ENCODE measurements at places on chromosomes 4 and X.

DNA sequence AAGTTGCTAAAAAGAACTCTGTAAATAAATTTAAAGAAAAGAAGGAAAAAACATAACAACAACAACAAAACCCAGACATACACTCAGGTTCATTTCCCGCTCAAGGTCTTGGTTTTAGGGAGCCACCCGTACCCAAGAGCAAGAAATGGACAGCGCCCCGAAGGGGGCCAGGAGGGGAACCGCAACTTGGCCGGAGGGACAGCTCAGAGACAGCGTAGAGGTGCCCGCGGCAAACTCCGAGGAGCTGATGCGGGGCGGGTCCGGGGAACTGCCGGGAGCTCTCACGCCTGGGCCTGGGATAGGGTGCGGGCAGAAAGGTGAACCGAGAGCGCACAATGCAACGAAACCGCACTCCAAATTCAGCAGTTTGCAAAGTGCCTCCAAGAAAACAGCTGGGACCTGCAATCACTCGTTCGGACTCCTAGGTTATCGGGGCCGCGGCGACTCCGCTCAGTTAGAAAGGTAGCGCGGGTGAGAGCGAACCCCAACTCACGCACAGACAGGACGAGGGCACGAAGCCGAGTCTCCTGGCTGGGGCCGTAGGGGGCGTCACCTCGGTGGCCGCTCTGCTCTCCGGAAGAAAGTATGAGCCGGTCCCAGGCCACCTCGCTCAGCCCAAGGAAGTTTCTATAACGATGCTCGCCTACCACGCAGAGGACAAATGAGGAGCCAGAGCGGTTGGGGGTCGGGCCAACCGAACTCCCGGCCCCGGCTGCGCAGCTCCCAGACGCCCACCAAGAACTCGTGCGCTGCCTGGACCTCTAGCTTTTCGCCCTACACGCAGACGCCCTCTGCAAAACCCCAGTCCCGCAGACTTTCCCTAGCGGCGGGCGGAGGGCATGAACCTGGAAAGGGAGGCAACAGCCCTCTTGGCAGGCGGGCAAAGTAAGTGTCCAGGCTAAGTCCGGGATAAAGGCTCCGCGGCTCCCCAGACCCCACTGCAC, 1.4 kb downstream of the NDNF start:
- DNase-seq: no peak

GRCh38 chr4:184816962-184817361, 8.8 kb downstream of the ACSL1 start:
- DNase-seq: no peak

DNA sequence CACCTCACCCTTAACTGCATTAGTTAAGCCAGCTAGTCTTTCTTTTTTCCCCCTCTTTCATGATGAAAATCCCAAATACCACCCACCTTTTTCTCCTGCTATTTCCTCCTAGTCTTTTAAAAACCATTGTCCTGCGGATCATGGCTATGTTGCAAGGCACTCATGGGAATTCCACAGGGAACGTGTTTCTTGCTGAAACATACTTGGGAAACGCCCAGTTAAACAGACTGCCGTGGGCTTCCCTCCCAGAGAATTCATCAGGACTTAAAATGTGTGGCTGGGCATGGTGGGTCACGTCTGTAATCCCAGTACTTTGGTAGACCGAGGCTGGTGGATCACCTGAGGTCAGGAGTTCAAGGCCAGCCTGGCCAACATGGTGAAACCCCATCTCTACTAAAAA, 32.2 kb downstream of the XG start:
- no peak for DNase-seq

GRCh38 chr4:184994010-184994622, 24.2 kb upstream of the HELT start:
- no peak for DNase-seq

DNA sequence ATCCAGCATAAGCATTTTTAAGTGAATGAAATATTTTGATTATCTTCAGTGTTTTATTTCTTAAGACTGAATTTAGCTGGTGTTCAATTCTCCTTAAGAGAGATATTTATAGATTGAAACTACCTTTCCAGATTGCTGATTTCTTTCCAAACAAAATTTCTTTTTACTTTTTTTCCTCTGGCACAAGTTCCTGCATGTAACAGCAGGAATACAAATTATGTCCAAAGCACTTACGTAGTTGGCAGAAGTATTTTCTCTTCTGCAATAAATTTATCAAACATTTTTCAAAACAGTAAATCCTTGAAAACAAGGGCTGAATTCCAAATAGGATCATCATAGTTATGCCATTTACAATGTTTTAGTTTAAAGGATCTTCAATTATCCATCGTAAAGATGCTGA, 412.6 kb downstream of the IQCM start:
- DNase-seq: no peak

DNA sequence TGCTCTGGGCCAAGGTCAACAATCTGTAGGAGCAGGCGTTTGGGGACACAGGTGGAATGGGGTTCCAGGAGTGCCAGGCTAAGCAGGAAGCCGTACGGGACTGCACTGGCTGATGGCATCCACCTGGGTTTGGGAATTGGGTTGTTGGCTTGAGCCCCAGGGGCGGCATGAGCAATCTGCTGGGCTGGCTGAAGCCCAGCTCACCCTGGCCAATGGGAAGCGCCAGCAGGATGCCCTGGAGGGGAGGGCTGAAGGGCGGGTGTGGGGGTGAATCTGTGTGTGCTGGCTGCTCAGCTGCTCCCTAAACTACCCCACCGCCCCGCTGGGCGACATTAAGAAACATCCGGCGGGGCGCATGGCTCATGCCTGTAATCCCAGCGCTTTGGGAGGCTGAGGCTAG, 8.9 kb upstream of the RGS12 start:
- DNase-seq: no peak

- DNase-seq: no peak
These were observed 188.0 kb upstream of the PACRGL start for GRCh38 chr4:20512033-20512792.

- no peak for DNase-seq
These were observed 67.4 kb downstream of the DHX15 start for GRCh38 chr4:24516926-24517325.

DNA sequence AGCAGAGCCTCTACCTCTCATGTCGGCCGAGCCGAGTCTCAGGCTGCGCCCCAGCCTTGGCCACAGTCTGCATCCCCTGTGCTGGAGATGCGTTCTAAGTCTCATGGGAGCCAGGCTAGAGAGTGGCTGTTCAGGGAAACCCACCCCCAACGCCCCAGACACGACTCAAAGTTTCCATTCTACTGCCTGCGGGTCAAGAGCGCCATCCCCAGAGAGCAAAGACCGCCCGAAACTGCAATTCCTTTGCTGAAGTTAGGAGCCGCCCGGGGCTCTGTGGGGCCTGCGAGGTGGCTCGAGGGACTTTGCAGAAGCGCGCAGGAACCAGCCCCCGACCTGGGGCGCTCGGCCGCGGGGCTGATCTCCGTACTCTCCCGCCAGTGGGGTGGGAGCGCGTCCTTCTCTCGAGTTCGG, 10.0 kb upstream of the ELF4 start:
- no peak for DNase-seq

GRCh38 chr4:29653221-29653620, 1066.9 kb upstream of the PCDH7 start:
- DNase-seq: no peak

- DNase-seq: no peak
These were observed 1051.9 kb downstream of the NLGN4X start for GRCh38 chrX:5176766-5177165.

DNA sequence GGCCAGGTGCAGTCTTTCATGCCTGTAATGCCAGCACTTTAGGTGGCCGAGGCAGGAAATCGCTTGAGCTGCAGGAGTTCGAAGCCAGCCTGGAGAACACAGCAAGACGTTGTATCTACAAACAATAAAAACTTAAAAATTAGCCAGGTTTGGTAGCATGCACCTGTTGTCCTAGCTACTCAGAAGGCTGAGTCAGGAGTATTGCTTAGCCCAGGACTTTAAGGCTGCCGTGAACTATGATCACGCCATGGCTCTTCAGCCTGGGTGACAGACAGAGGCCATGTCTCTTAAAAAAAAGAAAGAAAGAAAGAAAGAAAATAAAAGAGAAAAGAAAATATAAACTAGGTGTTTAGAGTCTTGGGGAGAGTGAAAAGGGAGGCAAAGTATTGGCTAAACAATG, 96.4 kb upstream of the PDE5A start:
- no peak for DNase-seq

- DNase-seq: no peak
These were observed 515.4 kb upstream of the ATOH1 start for GRCh38 chr4:93313197-93313596.

Measured in T-cell (primary cell).